CD8-positive, alpha-beta T cell (primary cell): ENCODE measurements at places on chromosomes 12 and 14.

DNA sequence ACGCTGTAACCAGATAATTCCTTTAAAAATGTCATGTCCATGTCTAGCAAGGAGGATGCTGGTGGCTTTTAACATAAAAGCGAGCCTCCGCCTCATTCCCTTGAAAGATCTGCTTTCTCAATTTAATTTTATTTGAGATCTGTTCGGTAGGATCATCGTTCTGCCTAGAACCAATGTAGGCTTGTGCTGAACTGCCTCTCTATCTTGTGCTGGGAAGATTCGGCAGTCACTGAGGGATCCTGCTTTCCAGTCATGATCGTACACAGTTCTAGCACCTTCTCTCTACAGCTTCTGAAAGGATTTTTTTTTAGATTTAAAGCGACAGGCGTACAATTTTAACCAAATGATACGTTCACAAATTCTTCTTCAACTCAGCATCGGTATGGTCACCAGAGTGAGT, 54.3 kb downstream of the PEBP1 start:
- no peak for DNase-seq

DNA sequence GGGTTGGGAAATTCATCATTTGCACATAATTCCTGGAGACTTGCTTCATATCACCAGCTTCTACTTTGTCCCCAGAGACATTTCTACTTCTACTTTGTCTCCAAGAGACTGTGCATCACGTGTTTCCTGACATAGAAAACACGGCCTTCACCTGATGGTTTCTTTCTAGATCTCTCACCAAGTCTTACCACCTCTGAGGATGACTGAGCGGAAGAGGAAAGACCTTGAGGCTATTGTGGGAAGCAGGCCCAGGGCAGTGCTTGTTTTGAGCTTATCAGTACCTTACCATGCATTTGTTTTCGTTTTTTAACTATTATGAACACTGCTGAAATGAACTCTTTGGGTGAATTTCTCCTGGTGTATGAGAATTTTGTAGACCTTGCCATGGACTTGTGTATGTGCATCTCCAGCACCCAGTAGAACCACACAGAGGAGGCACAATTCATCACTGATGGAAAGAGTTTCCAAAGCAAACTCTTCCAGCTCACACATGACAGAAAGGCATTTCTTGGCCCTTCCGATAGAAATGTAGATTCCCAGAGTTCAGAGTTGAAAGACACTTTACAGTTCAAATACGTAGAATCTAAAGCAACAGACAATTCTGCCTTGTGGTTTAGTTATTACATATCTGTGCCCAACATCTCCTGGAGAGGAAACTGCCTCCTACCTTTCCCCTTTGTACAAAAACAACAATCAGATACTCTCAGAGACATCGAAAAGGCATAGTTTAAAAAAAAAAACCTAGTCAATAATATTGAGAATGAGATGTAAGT, 434.7 kb downstream of the FUT8 start:
- peak; percentile 84 for DNase-seq

DNA sequence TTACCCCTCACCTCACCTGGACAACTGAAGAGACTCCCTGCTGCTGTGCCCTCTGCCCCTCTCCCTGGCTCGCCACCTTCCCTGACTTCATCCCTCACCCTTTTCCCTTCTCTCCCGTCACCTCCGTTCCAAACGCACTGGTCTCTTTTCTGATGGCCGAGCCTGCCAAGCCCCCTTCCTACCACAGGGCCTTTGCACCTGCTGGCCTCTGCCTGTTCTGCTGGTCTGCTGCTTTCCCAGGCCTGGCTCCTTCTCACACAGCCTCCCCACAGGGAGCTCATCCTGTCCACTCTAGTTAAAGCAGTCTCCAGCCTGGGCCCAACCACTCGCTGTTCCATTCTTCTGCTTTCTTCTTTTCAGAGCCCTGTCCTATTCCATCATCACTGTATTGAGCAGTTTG, 34.6 kb downstream of the RBM19 start:
- no peak for DNase-seq

DNA sequence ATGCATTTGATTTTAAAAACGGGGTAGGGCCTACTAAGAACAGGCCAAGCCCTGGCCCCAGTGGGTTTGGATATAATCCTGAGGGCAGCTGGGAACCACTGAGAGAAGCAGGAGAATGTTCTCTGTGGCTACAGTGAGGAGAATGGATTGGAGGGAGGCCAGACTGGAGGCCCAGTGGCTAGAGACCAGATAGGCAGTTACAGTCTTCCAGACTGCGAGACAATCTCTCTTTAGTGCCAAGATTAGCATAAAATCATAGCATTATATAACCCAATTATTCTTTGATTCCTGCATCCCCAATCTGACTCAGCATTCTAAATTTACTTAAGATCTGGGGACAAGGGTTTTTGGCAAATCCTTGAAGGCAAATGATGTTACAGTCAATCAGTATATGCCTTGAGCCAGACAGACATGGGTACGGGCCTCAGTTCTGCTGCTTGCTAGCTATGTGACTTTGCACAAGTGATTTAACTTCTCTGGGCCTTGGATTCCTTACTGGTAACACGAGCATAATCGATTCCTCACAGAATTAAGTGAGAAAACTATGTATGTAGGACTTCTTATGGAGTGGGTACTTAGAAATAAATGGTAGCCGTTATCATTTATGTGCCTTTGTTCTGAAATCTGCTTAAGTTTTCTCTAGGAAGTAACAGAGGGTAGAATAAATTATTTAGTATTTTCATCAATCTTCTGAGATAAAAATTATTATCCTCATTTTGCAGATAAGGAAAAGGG, 18.3 kb downstream of the NINJ2 start:
- DNase-seq: no peak

DNA sequence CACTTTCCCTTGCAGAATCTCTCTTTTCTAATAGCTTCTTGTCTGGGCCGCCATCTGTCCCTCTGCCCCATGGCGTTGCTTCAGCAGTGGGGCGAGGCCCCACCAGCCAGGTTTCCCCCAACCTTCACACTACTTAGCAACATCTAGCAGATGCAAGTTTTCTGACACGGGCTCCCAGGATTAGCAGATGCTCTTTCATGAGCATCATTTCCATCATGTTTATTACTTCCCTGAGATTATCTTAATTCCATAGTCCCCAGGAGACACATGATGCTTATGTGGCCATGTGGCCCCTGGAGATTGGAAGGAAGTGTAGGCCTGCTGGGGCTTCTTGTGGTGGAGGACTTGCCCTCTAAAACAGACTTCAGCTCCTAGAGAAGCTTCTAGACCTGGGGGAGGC, 102.0 kb upstream of the MYL2 start:
- no peak for DNase-seq

GRCh38 chr12:16421806-16422205, 74.4 kb downstream of the MGST1 start:
- no peak for DNase-seq

GRCh38 chr14:69242311-69243224, 17.4 kb upstream of the GALNT16 start:
- DNase-seq: peak; percentile 71

DNA sequence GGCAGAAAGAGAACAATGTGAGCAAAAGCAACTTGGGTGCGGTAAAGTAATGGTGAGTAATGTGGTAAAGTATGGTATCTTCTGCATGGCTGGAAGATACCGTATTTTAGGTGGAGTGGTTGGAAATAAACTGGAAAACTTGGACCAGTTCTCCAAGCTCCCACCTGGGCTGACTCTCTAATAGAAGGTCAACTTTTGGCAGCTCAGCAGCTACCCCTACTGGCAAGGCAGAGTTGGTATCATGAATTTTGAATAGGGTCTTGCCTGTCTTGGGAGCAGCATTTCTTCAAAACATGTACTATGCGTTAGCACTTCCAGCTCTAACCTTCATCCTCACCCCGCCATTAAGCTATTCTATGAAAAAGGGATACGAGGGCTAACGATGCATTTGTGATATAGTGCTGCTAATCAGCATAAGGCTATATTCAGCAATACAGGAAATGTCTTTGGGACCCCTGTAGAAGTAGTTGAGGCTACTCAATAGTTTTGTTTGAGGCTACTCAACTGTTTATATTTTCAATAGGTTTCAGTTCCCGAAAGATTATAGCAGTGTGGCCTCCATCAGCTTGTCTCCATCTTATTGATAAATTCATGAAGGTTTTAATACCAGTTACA, 276.3 kb upstream of the FAR2 start:
- peak; percentile 30 for DNase-seq

DNA sequence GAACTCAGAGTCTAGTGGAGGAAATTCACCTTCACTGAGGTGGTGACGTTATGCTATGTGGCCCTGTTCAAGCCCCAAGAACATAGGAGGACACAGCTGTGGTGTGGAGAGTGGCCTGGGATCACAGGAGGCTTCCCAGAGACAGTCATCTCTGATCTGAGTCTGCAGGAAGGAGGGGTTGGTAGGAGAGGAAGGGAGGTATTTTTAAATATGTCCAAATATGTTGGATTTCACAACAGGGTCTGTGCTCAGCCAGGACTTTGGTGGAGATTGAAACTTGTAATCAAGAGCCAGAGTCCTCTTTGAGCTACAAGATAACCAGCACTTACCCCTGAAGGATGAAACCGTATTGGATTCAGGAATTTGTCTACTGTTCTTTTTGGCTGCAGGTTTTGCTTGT, 26.4 kb upstream of the MED13L start:
- DNase-seq: no peak

GRCh38 chr12:43290836-43291235, 261.2 kb downstream of the ADAMTS20 start:
- no peak for DNase-seq

GRCh38 chr12:116878567-116879508, 2.4 kb downstream of the HRK start:
- DNase-seq: no peak

DNA sequence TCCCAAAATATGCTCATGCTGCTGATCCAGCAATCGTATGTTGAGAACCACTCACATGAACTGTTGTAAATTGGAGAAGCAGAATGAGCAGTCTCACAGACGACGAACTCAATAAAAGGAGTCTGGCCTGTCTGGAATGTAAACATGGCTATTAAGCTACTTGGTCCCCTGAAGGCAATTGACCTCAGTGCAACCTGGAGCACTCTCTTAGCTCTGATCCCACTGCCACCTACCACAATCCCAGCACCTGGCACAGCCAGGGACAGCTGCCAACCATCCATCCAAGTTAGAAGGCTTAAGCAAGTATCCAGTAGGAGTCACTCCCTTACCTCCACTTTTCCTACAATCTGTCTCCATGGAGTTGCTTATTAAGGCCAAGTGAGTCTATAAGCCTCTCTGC, 406.9 kb upstream of the CLEC14A start:
- DNase-seq: no peak

DNA sequence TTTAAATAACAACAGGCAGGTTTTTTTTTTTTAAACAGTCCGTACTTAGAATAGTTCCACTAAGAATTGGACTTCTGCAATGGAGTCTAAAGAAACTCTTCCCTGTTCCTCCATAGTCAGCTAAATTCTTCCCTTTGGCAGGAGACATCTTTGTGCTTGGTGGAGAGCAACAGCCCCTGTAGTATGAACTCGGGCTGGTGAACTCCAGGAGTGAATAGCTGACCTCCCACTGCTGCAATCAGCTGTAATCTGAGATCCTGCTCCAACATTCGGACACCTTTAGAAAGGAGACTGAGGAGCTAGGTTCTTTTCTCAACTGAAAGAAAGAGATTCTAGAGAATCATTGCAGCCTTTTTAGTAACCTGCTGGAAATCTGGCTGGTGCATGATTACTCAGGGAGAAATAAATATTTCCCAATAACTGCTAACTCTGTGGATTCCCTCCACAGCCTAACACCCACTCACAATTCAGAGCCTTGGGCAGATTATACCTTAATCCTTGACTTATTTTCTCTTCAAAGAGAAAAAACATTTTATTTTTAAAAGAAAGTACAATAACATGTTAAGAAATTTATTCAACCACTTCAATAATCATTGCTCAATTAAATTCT, 25.6 kb upstream of the DBX2 start:
- DNase-seq: no peak

DNA sequence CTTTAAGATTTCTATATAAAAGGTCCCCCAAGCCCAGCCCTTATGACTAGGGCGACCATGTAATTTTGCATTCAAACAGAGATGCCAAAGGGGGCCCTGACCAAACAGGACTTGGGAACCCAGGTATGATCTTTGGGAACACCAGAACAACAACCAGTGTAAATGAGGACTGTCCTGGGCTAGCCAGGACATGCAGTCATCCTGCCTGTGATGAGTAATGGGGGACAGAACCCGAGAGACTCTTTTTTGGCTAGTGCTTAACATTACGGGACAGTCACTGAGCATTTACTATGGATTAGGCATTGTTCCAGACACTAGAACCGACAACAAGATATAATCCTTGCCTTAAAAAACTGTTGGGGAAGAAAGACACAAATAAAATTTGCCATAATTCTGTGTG, 337.3 kb downstream of the CACNA1C start:
- no peak for DNase-seq
